Hindlimb muscle (tissue), 1 donor: ENCODE measurements at places on chromosomes 13 and 19.

DNA sequence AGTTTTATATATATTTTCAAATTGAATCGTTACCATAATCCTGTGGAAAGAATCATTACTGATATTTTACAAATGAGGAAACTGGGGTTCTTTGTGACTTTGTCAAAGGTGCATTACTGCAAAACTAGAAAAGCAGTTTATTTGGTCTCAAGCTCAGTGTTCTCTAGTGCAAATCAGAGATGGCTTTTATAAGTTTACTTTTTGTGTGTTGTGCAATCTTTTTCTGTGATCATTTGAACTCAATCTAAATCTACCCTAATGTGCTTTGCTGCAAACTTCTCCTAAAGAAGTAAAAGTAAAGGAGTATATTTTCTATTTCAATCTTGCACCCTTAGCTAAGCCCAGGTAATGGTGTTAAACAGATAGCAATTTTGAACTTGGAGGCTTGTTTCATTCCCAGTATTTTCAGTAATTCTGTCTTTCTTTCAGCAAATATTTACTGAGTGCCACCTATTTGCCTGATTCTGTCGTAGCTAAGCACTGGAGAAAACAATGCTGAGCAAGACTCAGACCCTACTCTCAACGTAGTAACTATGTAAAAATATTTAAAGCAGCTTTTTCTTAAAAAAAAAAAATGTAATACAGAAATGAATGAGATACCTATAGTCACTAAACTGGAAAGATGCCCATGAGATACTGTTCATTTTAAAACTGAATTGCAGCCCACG lies 124.0 kb downstream of the TDRD3 start:
- DNase-seq = no peak

DNA sequence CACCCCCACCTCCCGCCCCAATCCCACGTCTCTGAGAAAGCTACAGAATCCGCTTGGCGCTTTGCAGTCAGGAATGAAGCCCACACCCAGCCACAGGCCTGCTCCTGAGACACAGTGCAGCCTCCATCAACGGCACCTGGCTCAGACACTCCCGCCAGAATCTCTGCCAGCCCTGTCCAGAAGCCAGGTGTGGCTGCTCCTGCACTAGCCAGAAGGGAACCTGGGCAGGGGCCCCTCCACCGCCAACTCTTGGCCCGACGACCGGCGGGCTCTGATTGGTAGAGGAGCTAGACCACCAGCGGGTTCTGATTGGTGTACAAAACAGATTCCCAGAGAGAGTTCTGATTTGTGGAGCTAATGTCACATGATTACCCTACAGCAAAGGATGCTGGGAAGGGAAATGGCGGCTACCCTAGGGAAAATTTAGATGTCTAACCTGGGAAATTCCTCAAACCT lies 2.9 kb upstream of the PPP6R1 start:
- no peak for DNase-seq

DNA sequence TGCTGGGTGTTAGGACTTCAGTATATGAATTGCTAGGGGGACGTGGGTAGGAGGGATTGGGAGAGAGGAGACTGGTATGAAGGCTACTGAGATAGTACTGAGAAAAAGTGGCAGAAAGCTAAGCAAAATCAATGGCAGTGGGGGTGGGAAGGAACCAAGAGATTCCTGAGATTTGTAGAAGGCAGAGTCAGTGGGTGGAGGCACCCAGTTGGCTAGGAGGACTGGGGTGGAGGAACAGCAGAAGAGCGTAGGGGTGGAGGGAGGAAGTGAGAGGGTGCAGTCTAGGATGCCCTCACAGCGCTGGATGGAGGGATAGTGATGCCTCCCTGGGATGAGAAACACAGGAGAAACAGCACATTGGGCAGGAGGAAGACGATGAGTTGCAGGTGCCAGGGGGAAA lies 5.6 kb upstream of the MEDAG start:
- DNase-seq = no peak

DNA sequence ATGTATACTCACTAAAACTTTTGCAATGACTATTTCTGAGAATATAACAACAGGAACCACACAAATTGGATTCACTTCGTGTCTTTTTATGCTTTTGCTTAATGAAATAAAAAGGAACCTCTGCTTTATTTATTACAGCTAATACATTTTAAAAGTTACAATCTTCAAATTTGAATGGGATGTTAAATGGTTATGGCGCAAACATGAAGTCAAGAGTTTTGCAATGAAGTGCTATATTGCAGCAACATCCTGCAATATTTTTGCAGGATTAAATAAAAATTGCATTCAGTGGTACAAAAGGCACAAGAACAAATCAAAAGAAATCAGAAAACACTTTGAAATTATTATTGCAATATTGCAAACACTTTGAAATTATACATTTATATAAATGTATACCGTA lies 1519.0 kb upstream of the MIR17HG start:
- no peak for DNase-seq

- DNase-seq = no peak
These were observed 3.1 kb downstream of the AMH start for GRCh38 chr19:2252055-2252796.

- no peak for DNase-seq
These were observed 8.0 kb downstream of the RGCC start for GRCh38 chr13:41465241-41465847.

- no peak for DNase-seq
These were observed 287.0 kb downstream of the DCT start for GRCh38 chr13:94192431-94192975.

GRCh38 chr19:355134-355533 lies 10.5 kb upstream of the MIER2 start:
- DNase-seq = no peak

- no peak for DNase-seq
These were observed 34.6 kb downstream of the COL4A2 start for GRCh38 chr13:110341445-110342244.

DNA sequence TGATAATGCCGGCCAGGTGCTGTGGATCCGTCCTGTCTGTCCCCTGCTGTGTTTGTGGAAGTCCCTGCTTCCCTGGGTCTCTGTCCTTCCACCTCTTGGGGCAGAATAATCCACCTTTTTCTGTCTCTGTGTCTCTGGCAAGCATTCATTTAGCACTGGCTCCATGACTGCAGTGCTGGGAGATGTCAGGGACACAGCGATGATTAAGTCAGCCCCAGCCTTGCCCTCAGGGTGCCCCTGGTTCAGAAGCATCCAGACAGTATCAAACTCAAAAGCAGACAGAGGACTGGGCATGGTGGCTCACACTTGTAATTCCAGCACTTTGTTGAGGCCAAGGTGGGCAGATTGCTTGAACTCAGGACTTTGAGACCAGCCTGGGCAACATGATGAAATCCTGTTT lies 1.5 kb downstream of the HIPK4 start:
- DNase-seq = no peak

DNA sequence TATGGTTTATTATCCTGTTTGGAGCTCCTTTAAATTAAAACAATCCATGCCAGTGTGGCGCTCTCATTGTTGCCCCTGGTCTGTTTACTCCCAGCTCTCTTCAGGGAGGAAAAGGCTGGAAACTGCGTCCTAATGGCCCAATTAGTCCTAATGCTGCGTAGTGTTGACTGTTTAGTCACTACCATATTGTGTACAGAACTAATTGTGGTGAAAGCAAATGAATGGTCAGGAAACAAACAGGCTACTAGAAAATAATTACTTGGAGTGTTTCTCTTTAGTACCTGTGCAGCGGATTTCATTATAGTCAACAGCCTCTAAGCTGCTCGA lies 54.5 kb upstream of the MTIF3 start:
- DNase-seq = no peak

DNA sequence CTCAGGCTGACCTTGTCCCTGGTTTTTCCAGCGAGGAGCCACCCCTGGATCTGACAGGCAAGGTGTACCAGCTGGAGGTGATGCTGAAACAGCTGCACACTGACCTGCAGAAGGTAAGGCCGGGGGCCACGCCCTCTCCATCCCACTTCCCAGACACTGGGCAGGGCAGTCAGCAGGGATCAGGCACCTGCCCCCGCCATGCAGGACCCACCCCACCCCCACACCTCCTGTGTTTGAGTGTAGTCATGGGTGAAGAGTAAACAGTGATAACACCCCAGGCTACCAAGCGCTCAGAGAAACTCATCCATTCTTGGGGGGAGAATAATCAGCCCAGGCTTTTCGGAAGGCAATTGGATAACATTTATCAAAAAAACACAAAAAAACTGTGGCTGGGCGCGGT lies 19.9 kb downstream of the DPF1 start:
- DNase-seq = no peak

DNA sequence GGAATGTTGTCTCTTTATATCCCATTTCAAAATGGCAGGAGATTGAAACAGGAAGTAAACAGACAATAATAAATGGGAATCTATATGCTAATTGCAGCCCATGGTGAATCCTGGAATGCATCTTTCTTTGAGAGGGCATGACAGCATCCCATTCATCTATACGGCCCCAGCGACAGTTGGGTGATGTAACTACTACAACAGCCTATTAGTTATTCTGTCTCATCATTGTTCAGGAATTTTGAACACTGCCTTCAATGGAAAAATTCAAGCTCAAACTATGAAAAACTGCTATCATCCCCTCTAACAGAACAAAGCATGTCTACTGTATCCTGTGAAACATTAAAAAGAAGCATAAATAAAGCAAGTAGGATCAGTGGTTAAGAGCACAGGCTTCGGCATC lies 262.1 kb downstream of the DCT start:
- no peak for DNase-seq

- no peak for DNase-seq
These were observed 24.1 kb upstream of the FRY start for GRCh38 chr13:32007494-32007893.

- DNase-seq = no peak
These were observed 13.7 kb downstream of the FAM124A start for GRCh38 chr13:51235756-51236490.

GRCh38 chr13:110629735-110630134 lies 14.4 kb downstream of the NAXD start:
- no peak for DNase-seq

DNA sequence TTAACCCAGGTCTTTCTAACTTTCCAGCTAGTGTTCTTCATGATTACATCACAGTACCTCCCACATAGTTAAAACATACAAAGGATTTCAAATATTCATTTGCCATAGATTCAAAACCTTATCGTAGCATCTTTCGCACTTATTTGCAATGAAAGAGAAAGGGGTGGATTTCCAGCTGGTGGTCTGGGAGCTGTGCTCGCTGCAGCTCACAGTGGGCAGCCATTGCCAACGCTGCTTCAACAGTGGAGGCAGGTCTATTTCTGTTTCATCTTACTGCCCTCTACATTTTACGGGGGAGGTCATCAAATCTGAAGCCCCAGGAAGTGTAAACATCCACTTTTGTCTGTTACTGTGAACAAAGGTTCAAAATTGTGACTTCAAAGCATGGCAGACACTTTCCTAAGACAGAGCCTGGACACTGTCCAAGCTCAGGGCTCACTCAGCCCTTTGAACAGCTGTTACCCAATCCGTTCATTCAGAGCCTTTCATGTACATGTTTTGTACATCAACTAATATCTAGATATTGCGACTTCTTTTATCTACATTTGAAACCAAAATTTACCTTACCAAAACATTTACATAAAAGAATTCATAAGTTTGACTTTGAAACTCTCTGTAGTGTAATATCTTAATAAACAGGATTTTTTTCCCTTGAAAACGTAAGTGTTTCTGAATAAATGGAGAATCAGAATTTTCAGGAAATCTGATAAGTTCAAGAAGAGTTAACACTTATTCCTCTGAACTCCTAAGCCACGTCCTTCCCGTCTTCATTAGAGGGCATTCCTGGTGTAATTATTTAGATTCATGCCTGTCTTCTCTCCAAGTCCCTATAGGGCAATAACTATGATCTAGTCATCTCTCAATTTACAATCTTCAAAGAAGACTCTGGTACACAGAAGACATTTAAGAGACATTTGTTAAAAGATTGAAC lies 25.1 kb downstream of the STARD13 start:
- DNase-seq = no peak

- DNase-seq = no peak
These were observed 5.3 kb downstream of the DENND1C start for GRCh38 chr19:6476155-6476895.

DNA sequence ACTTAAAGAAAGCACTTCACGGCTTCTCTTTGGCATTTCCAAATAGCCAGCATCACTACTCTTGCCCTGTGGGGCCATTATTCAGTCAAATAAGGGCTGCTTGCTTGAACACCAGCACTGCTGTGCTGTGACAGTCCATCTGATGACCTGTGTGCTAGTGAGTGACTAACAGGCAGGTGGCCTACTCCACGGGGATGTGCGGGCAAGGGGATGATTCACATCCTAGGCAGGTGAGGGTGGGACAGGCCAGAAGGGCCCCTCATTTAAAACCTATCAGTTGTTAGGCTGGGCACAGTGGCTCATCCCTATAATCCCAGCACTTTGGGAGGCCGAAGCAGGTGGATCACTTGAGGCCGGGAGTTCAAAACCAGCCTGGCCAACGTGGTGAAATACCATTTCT lies 8.2 kb downstream of the CCNE1 start:
- no peak for DNase-seq

DNA sequence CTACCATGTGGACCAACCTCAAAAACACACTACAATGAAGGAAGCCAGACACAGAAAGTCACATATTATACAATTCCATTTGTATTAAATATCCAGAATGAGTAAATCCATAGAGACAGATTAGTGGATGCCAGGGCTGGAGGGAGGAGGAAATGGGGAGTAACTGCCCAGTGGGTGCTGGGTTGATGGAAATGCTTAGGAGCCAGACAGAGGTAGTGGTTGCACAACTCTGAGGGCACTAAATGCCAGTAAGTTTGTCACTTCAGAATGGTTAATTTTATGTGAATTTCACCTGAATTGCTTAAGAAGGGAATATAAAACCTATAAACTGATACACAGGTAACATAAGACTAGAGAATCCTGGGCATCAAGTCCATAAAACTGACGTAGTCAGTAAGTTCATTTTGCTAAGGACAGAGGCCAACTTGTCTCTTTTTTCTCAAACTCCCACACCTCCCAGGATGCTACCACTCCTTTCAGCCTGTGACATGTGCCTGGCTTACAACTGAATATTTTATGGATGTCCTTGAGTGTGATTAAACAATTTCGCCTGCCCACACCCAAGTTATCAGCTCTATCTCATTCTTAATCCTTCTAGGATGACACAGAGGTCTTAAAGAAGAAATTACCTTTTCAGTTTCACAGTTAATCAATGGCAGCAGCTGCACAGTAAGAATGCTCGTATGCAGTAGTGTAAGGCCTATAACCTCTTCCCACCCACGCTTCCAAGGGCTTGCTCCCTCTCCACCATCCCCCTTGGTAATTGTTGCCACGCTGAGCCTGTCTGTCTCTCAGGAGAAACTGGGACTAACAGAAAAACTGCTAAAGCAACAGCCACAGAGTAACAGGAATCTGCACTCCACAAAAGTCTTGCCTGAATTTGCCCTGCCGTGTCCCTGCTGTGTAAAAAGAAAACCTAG lies 5.9 kb upstream of the MLNR start:
- no peak for DNase-seq

GRCh38 chr13:71214357-71214756 lies 652.6 kb downstream of the DACH1 start:
- DNase-seq = no peak

- DNase-seq = no peak
These were observed 3.9 kb downstream of the SBNO2 start for GRCh38 chr19:1169921-1170885.

GRCh38 chr13:44932850-44933251 lies 56.4 kb downstream of the NUFIP1 start:
- no peak for DNase-seq
